ENCODE measurements at places on chromosomes 5 and 9. TPM values are rescaled to one million over a fixed set of nuclear protein-coding genes. Genes with fewer than 3 reads are reported as not detected.

GRCh38 chr5:14228219-14228618, 85.1 kb downstream of the TRIO start:
- no peaks in the 10 kb centered on the region for H3K27me3 ChIP-seq
- no peak overlapping the region for H3K4me3 ChIP-seq
- DNase-seq: no peak
- no peak overlapping the region for H3K27ac ChIP-seq
- no peaks in the 10 kb centered on the region for H3K36me3 ChIP-seq

GRCh38 chr9:546797-547223, 294.7 kb upstream of the DMRT1 start:
- no peak for DNase-seq
- H3K36me3 ChIP-seq: peaks cover 5% of the 10 kb centered on the region
- no peaks in the 10 kb centered on the region for H3K27me3 ChIP-seq
- H3K4me1 ChIP-seq: peaks cover 23% of the 10 kb centered on the region
- H3K4me3 ChIP-seq: peak overlapping the region; percentile 8

- no peak overlapping the region for H3K27ac ChIP-seq
- H3K36me3 ChIP-seq: no peaks in the 10 kb centered on the region
- no peak overlapping the region for H3K4me3 ChIP-seq
Measured at GRCh38 chr9:16964228-16964627, 93.8 kb upstream of the BNC2 start.

- peak overlapping the region; percentile 79 for H3K4me3 ChIP-seq
- no peaks in the 10 kb centered on the region for H3K36me3 ChIP-seq
- peaks cover 10% of the 10 kb centered on the region for H3K4me1 ChIP-seq
- H3K27me3 ChIP-seq: no peaks in the 10 kb centered on the region
- no peak for DNase-seq
Measured at GRCh38 chr9:100352201-100352726, 478 bp downstream of the TEX10 start.

The CD72 gene
- not detected for total RNA-seq

GRCh38 chr9:87515588-87516221, 18.0 kb downstream of the DAPK1 start:
- H3K27ac ChIP-seq: peak overlapping the region; percentile 51
- no peaks in the 10 kb centered on the region for H3K27me3 ChIP-seq
- no peak overlapping the region for H3K4me3 ChIP-seq
- H3K36me3 ChIP-seq: no peaks in the 10 kb centered on the region
- peaks cover 90% of the 10 kb centered on the region for H3K4me1 ChIP-seq

The MCCC2 gene
- total RNA-seq: 23.3 TPM

The SLC6A18 gene
- not detected for total RNA-seq

The SPINK1 gene
- total RNA-seq: not detected

The S100Z gene
- not detected for total RNA-seq

GRCh38 chr5:73899055-73899454, 273.1 kb downstream of the ARHGEF28 start:
- H3K27me3 ChIP-seq: no peaks in the 10 kb centered on the region
- no peak overlapping the region for H3K4me3 ChIP-seq
- no peak overlapping the region for H3K27ac ChIP-seq

- DNase-seq: no peak
- H3K27ac ChIP-seq: no peak overlapping the region
- no peak overlapping the region for H3K4me3 ChIP-seq
- H3K36me3 ChIP-seq: no peaks in the 10 kb centered on the region
Measured at GRCh38 chr9:133306242-133307204, 29.5 kb downstream of the SURF6 start.

- H3K27ac ChIP-seq: no peak overlapping the region
- H3K4me3 ChIP-seq: no peak overlapping the region
- DNase-seq: no peak
- no peaks in the 10 kb centered on the region for H3K4me1 ChIP-seq
- H3K36me3 ChIP-seq: no peaks in the 10 kb centered on the region
Measured at GRCh38 chr5:104594850-104595249, 1032.3 kb upstream of the NUDT12 start.

- no peak for DNase-seq
- no peaks in the 10 kb centered on the region for H3K36me3 ChIP-seq
- H3K4me3 ChIP-seq: no peak overlapping the region
- no peaks in the 10 kb centered on the region for H3K4me1 ChIP-seq
- H3K27me3 ChIP-seq: no peaks in the 10 kb centered on the region
- no peak overlapping the region for H3K27ac ChIP-seq
Measured at GRCh38 chr9:76560481-76560922, 101.5 kb downstream of the GCNT1 start.

GRCh38 chr5:1483856-1484729, 38.9 kb upstream of the SLC6A3 start:
- peaks cover 28% of the 10 kb centered on the region for H3K36me3 ChIP-seq
- no peak for DNase-seq
- H3K27ac ChIP-seq: no peak overlapping the region
- H3K4me1 ChIP-seq: peaks cover 8% of the 10 kb centered on the region

DNA sequence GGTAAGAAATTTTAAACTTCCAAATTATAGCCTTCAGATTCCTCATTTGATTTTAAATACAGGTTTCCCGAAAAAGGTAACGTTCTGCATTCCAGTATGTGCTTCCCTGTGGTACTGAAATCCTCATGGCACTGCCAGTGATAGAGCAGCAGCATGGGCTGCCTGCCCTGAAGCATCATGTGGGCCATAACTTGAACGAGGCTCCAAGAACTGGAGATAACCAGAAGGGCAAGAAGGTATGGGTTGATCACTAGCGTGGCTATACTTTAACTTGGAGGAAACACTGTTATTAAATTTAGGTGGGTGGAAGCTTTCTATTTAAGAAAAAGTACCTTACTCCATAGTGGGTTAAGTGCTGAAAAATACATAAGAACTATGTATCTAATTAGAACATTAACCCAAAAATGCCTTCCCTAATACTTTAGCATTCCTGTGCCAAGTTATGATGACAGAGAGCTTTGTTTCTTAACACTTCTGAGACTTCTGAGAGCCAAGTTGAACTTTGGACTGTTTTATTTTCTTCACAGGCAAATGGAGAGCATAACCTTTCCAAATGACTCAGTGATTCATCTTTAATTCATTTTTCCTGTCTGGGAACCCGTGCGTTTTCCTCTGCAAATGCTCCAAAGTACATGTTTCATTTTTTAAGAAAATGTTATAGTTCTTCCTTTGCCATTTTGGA, 191.5 kb upstream of the GNA14 start:
- H3K27me3 ChIP-seq: no peaks in the 10 kb centered on the region
- no peak overlapping the region for H3K27ac ChIP-seq
- no peak overlapping the region for H3K4me3 ChIP-seq
- DNase-seq: no peak
- no peaks in the 10 kb centered on the region for H3K36me3 ChIP-seq

GRCh38 chr9:27679338-27679737, 106.1 kb upstream of the C9orf72 start:
- H3K4me3 ChIP-seq: no peak overlapping the region
- H3K27me3 ChIP-seq: no peaks in the 10 kb centered on the region
- no peak overlapping the region for H3K27ac ChIP-seq
- no peak for DNase-seq

The TNIP1 gene
- total RNA-seq: 127 TPM

The OBP2B gene
- not detected for total RNA-seq

The UNC5A gene
- not detected for total RNA-seq

- H3K4me1 ChIP-seq: no peaks in the 10 kb centered on the region
- DNase-seq: no peak
- no peak overlapping the region for H3K4me3 ChIP-seq
- H3K27ac ChIP-seq: no peak overlapping the region
- H3K36me3 ChIP-seq: no peaks in the 10 kb centered on the region
Measured at GRCh38 chr9:100774962-100775361, 197.1 kb downstream of the CAVIN4 start.

- peaks cover 42% of the 10 kb centered on the region for H3K4me1 ChIP-seq
- DNase-seq: no peak
- peak overlapping the region; percentile 38 for H3K27ac ChIP-seq
Measured at GRCh38 chr9:16626577-16627130, 243.8 kb downstream of the BNC2 start.

DNA sequence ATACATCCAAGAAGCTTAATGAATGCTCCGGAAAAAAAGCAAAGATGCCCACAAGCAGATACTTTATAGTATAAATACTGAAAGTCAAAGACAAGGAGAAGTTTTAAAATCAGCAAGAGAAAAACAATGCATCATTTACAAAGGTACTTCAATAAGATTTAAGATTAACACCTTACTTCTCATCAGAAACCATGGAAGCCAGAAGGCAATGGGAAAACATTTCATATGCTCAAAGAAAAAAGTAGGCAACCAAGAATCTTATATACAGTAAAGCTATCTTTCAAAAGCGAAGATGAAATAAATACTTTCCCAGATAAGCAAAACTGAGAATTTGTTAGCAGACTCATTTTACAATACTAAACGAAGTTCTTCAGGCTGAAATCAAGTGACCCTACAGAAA, 51.1 kb downstream of the ABHD17B start:
- H3K27me3 ChIP-seq: no peaks in the 10 kb centered on the region
- H3K4me3 ChIP-seq: no peak overlapping the region
- no peaks in the 10 kb centered on the region for H3K4me1 ChIP-seq
- no peaks in the 10 kb centered on the region for H3K36me3 ChIP-seq

The CBY3 gene
- total RNA-seq: not detected

- peaks cover 16% of the 10 kb centered on the region for H3K4me1 ChIP-seq
- H3K27ac ChIP-seq: no peak overlapping the region
- DNase-seq: peak; percentile 89
- H3K27me3 ChIP-seq: no peaks in the 10 kb centered on the region
- H3K4me3 ChIP-seq: no peak overlapping the region
Measured at GRCh38 chr5:5589857-5590256, 167.4 kb downstream of the ICE1 start.

DNA sequence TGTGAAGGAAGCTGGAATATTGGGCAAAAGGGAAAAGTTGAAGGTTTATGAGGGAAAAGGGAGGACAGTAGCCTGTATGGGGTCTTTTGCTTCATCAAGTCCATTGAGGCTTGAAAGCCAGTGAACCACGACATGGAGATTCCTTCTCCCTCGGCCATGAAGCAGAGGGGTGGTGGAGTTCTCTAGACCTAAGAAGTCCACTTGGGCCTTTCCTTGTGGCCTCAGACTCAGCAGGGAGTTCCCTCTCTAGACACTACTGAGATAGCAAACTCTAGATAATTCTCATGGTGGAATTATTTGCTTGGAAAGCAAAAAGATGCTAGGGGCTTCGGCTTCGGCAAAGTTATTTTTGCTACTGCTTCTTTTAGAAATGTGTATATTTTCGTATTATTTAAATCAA, 78.5 kb downstream of the FOXD1 start:
- H3K27me3 ChIP-seq: no peaks in the 10 kb centered on the region
- peaks cover 26% of the 10 kb centered on the region for H3K4me1 ChIP-seq
- no peak for DNase-seq
- H3K27ac ChIP-seq: no peak overlapping the region
- H3K36me3 ChIP-seq: no peaks in the 10 kb centered on the region

DNA sequence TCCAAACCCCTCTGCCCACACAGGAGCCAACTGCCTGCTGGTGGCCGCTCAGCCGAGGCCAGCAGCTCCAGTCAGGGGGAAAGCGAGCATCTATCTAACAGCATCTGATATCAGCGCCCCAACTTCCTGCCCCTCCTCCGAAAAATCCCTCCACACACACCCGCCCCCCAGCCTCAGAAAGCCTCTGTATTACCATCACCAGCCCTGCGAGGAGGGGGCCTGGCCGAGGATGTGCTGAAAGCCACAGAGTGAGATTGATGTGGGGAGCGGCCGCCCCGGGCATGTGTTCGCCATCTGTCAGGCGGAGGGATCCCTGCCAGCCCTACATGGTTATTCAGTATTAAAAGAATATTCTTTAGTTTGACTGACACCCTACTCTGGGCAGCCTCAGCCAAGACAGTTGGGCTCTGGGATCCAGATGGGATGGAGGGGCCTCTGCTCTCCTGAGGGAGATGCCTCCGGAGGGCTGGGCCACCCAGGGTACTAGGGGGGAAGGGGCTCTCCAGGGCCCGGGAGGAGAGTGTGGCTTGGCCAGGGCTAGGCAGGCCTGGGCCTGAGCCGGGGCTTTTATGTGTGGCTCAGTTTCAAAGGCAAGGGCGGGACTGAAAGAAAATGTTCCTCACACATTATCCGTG, 98.0 kb downstream of the HSD17B3 start:
- H3K27ac ChIP-seq: no peak overlapping the region
- no peak for DNase-seq
- H3K27me3 ChIP-seq: no peaks in the 10 kb centered on the region
- no peak overlapping the region for H3K4me3 ChIP-seq

GRCh38 chr9:121700165-121700831, 48.9 kb downstream of the DAB2IP start:
- no peaks in the 10 kb centered on the region for H3K27me3 ChIP-seq
- DNase-seq: no peak
- peaks cover 38% of the 10 kb centered on the region for H3K4me1 ChIP-seq
- H3K27ac ChIP-seq: peak overlapping the region; percentile 65
- peak overlapping the region; percentile 67 for H3K4me3 ChIP-seq
